ENCODE measurements at places on chromosomes 7 and 10. TPM values are rescaled to one million over a fixed set of nuclear protein-coding genes. Genes with fewer than 3 reads are reported as not detected.

DNA sequence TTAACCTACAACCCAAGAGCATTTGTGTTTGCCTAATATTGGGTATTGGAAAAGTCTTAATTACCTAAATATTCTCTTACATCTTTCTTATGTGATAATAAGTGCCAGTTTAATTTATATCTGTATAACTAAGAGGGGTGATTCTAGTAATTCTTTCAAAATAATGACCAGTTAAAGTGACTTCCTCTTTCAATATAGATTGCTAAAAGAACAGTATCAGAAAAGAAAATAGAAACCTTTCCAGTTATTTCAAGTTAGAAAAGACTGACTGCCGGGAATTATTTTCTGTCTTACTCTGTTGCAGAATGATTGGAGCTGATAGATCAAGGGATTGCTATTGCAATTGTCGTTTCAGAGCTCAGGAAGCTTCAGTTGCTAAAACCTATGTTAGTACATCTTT, 525.0 kb upstream of the SEMA3D start:
- no peak overlapping the region for H3K4me3 ChIP-seq
- H3K36me3 ChIP-seq = no peaks in the 10 kb centered on the region
- H3K27ac ChIP-seq = no peak overlapping the region
- no peaks in the 10 kb centered on the region for H3K27me3 ChIP-seq

DNA sequence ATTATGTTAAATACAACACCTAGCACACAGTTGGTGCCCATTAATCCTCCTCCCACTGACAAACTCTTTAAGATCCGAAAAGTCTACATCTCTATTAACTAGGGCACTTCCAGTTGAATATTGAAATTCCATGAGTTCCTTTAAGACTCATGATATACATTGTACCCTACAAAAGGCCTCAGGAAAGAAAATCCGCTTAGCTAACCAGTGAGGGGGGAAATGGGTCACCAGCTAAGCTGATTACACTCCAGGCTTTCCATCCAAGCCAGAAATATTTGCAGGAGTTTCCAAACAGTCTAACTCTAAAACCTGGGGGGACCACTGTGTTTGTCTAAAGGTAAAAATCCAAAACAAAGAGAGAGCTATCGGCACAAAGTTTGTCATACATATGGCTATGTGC, 1.3 kb upstream of the LRIT2 start:
- H3K36me3 ChIP-seq = no peaks in the 10 kb centered on the region
- no peaks in the 10 kb centered on the region for H3K4me1 ChIP-seq
- no peak for DNase-seq

The TMEM213 gene
- total RNA-seq = not detected

GRCh38 chr7:45726883-45727282, 146.0 kb downstream of the CCDC201 start:
- H3K27ac ChIP-seq = no peak overlapping the region
- DNase-seq = no peak
- H3K4me3 ChIP-seq = no peak overlapping the region
- peaks cover 66% of the 10 kb centered on the region for H3K36me3 ChIP-seq
- H3K4me1 ChIP-seq = no peaks in the 10 kb centered on the region
- H3K27me3 ChIP-seq = no peaks in the 10 kb centered on the region

GRCh38 chr7:104299323-104299722, 29.1 kb upstream of the LHFPL3 start:
- no peaks in the 10 kb centered on the region for H3K4me1 ChIP-seq
- H3K27me3 ChIP-seq = peaks cover 10% of the 10 kb centered on the region
- H3K36me3 ChIP-seq = no peaks in the 10 kb centered on the region
- DNase-seq = no peak
- H3K27ac ChIP-seq = no peak overlapping the region
